Adrenal gland (tissue), 19 donors: ENCODE measurements at places on chromosomes 16 and 17.
A peak's percentile ranks its signal among the peaks of the same experiment; 100 is the strongest.

GRCh38 chr16:4850211-4850610 lies 2.9 kb downstream of the UBN1 start:
- no peak for DNase-seq

GRCh38 chr16:78106686-78107085 lies 7.2 kb downstream of the WWOX start:
- DNase-seq: no peak

GRCh38 chr17:3857261-3858105 lies 11.4 kb upstream of the NCBP3 start:
- DNase-seq: no peak

GRCh38 chr16:57724531-57724930 lies 11.0 kb upstream of the KATNB1 start:
- no peak for DNase-seq

- no peak for DNase-seq
Measured at GRCh38 chr16:69438465-69438864, 14.0 kb downstream of the CYB5B start.

GRCh38 chr17:43125967-43126910 lies 1.1 kb upstream of the BRCA1 start:
- DNase-seq: peak; percentile 52

- DNase-seq: peak; percentile 57
Measured at GRCh38 chr17:37710344-37710886, 34.4 kb downstream of the HNF1B start.

DNA sequence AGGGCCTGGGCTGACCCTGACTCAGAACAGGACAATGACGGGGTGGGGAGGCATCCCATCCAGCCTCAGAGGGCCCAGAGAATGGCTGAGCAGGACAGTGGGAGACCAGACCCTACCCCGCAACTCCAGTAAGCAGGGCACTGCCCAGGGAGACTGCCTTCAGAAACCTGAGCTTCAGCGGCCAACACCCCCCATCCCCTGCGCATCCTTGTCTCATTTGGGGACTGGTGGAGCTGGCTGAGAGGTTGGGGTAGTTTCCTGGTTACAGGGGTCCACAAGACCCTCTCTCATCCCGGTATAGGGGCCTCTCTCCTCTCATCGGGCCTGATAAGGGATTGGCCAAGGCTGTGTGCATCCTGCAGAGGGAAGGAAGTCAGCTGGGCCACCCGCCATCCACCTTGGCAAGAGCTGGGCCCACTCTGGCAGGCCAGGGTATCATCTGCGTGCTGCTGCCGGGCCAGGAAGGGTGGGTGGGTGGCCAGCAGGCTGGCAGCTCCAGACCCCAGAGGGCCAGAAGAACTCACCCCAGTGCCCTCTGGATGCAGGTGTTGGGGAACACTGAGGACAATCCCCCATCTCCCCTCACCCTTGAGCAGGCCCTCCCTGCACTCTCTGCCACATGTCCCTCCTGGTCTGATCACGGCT lies 229.1 kb downstream of the KATNIP start:
- no peak for DNase-seq

GRCh38 chr17:9241371-9241712 lies 220.0 kb downstream of the NTN1 start:
- peak; percentile 31 for DNase-seq

DNA sequence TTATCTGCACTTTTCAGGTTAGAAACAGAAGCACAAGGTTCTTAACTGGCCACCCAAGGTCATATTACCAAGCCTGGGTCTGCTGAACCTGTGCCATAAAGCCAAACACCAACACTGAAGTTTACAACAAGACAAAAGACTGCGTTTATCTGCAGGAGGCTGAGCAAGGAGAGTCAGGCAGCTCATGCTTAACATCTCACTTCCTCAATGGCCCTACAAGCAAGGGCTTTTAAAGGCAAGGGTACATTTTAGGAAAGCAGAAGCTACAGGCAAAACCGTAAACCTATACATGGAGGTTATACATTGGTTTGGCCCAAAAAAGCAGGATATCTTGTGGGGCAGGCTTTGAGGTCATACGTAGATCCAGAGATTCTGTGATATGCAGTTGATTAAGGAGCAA lies 91.2 kb downstream of the GNAO1 start:
- no peak for DNase-seq

DNA sequence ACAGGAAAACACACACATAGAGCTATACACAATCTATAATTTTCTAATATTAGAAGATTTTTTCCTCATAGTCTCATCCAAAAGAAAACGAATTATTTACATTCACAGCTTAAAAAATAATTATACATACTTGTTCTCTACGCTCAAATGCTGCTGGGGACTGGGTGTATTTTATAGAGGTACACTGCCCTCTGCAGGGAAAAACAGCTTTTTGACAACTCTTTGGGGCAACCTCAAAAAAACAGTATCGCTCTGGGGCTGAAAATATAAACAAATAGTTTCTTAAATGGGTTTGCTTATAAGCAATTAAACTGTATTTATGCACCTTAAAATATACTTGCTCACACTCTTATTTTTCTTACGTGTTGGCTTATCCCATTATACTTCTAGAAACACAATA lies 261.8 kb upstream of the PSMD7 start:
- no peak for DNase-seq

DNA sequence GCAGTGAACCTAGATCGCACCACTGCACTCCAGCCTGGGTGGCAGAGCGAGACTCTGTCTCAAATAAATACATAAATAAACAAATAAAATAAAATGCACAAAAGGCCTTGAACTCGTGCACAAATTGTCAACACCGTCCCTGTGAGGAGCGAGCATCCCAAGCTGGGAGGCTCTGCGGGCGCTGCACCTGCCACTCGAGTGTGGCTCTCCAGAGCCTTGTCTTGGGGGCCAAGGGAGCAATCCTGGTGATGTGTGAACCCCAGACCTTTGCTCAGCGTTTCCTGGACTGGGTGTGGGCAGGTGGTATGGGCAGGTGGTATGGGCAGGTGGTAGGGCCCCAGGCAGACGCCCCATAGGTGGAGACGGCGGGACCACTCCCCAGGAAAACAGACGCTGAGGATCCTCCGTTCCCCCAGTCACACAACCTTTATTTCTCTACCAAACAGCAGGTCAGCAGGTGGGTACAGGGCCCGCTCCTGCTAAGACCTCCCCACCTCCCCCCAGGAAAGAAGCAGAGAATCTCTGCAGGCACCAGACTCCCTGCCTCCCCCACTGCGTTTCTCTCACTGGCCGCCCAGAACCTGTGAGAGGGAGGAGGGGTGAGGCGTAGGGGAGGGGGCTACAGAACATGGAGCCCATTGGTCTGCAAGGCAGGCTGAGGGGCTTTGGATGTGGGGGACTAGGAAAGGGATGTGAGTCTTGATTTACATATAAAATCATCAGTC lies 7.4 kb upstream of the P2RX1 start:
- DNase-seq: no peak

GRCh38 chr17:78031435-78031834 lies 72.9 kb downstream of the TNRC6C start:
- no peak for DNase-seq

- peak; percentile 2 for DNase-seq
Measured at GRCh38 chr17:79939755-79940458, 95.8 kb downstream of the TBC1D16 start.

GRCh38 chr17:72985882-72986720 lies 106.4 kb downstream of the SLC39A11 start:
- peak; percentile 66 for DNase-seq

DNA sequence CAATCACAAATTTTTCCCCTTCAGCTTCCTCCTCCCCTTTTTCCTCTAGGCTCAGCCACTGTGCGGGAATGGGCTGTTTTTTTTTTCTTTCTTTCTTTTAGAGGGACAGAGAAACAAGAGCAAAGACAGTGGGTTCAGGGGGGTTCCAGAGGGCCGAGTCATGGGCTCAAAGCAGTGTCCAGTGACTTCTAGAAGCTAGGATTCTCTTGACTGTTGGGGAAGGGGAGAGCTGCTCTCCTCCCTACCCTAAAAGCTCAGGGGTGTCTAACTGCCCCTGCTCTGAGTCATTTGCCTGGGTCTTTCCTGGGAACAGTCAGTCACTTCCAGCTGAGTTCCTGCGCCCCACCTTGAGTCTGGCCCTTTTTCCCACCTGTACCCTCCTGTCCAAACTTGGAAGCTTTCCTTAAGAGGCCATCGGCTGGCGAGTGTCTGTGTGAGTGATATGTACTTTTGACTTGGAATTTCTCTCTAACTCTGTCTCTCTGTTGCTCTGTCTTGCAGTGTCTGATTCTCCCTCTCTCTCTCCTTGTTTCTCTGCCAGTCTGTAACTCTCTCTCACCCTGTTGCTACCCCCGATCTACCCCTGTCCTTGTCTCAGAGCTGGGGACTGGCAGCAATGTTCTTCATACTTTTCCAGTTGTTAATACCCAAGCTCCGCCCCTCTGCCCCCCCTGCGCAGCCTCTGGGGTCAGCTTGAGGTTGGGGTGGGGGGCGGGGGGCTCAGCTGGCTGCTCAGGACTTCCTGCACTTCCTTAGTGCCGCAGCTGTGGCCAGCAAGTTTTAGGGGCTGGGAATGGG lies 2.4 kb downstream of the THRA start:
- DNase-seq: no peak

- no peak for DNase-seq
Measured at GRCh38 chr16:89168381-89169189, 3.0 kb upstream of the CDH15 start.
